Mammary microvascular endothelial cell (primary cell): ENCODE measurements at places on chromosomes 16 and 17. TPM values are rescaled to one million over a fixed set of nuclear protein-coding genes. Genes with fewer than 3 reads are reported as not detected.

SUPT6H gene
- 28.2 and 29.4 TPM in 2 replicates for total RNA-seq

C1QTNF8 gene
- total RNA-seq = not detected in 2 replicates

APOBR gene
- not detected in 2 replicates for total RNA-seq

CCDC154 gene
- 0.05 TPM in 1 of 2 replicates, not detected in the other for total RNA-seq

SAMD14 gene
- total RNA-seq = 3.5 and 5.7 TPM in 2 replicates

KRTAP4-6 gene
- not detected in 2 replicates for total RNA-seq

HP gene
- not detected in 2 replicates for total RNA-seq

BBS2 gene
- 27.1 and 31.3 TPM in 2 replicates for total RNA-seq

WNK4 gene
- 2.9 and 3.7 TPM in 2 replicates for total RNA-seq

ACSM2A gene
- total RNA-seq = not detected in 2 replicates

HIRIP3 gene
- 12.1 and 19.0 TPM in 2 replicates for total RNA-seq

TNFRSF12A gene
- 174 and 225 TPM in 2 replicates for total RNA-seq

TBC1D26 gene
- total RNA-seq = not detected in 2 replicates

DNAI2 gene
- not detected in 2 replicates for total RNA-seq

MAF gene
- 2.3 and 3.6 TPM in 2 replicates for total RNA-seq

ANKRD40CL gene
- total RNA-seq = not detected in 2 replicates

KCNG4 gene
- total RNA-seq = not detected in 2 replicates

ENO3 gene
- 0.10 TPM in 1 of 2 replicates, not detected in the other for total RNA-seq

TBC1D3E gene
- total RNA-seq = 0.89 TPM in 1 of 2 replicates, not detected in the other

C16orf96 gene
- total RNA-seq = 0.05 TPM in 1 of 2 replicates, not detected in the other

STX1B gene
- 0.05 and 0.93 TPM in 2 replicates for total RNA-seq

ADAP2 gene
- total RNA-seq = 0.25 and 0.33 TPM in 2 replicates

ACE gene
- total RNA-seq = 13.5 and 15.8 TPM in 2 replicates

SMARCD2 gene
- total RNA-seq = 72.2 and 84.7 TPM in 2 replicates

CCL7 gene
- total RNA-seq = not detected in 2 replicates

CHST4 gene
- not detected in 2 replicates for total RNA-seq

NUBP1 gene
- 26.5 and 30.0 TPM in 2 replicates for total RNA-seq

UMOD gene
- total RNA-seq = not detected in 2 replicates

CRHR1 gene
- not detected in 2 replicates for total RNA-seq

EFNB3 gene
- total RNA-seq = 0.10 and 0.13 TPM in 2 replicates

NPIPB9 gene
- total RNA-seq = not detected in 2 replicates

GCGR gene
- not detected in 2 replicates for total RNA-seq

PCGF2 gene
- total RNA-seq = 9.7 and 14.5 TPM in 2 replicates
